ENCODE measurements at places on chromosomes 6 and 20.

GRCh38 chr6:14488180-14488579, 370.6 kb downstream of the CD83 start:
- no peak for DNase-seq

DNA sequence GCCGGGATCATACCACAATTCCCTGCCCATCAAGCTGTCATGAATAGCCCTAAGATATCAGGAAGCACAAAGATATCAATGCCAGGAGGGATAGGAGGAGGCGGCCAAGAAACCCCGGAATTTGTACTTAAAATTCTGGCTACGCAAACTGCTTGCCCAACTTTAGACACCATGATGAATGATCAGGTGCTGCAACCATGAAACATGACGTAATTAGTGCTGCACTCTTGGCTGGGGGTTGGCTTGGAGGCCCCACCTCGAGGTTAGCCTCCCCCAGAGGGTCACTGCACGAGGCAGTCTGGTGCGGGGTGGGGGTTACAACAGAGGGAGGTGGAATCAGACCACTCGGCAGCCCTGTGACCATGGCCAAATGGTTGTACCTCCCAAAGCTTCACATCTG, 8.9 kb downstream of the SIRPA start:
- no peak for DNase-seq

- DNase-seq, result no peak
These were observed 34.2 kb downstream of the PIM1 start for GRCh38 chr6:37204014-37204751.

- no peak for DNase-seq
These were observed 5.3 kb downstream of the LINC00237 start for GRCh38 chr20:21100578-21101452.

GRCh38 chr6:153963352-153963751, 75.7 kb upstream of the OPRM1 start:
- DNase-seq, result no peak

GRCh38 chr6:145036848-145037567, 698.3 kb downstream of the EPM2A start:
- no peak for DNase-seq

GRCh38 chr20:62066339-62066982, 780 bp upstream of the TAF4 start:
- DNase-seq, result peak; percentile 19

DNA sequence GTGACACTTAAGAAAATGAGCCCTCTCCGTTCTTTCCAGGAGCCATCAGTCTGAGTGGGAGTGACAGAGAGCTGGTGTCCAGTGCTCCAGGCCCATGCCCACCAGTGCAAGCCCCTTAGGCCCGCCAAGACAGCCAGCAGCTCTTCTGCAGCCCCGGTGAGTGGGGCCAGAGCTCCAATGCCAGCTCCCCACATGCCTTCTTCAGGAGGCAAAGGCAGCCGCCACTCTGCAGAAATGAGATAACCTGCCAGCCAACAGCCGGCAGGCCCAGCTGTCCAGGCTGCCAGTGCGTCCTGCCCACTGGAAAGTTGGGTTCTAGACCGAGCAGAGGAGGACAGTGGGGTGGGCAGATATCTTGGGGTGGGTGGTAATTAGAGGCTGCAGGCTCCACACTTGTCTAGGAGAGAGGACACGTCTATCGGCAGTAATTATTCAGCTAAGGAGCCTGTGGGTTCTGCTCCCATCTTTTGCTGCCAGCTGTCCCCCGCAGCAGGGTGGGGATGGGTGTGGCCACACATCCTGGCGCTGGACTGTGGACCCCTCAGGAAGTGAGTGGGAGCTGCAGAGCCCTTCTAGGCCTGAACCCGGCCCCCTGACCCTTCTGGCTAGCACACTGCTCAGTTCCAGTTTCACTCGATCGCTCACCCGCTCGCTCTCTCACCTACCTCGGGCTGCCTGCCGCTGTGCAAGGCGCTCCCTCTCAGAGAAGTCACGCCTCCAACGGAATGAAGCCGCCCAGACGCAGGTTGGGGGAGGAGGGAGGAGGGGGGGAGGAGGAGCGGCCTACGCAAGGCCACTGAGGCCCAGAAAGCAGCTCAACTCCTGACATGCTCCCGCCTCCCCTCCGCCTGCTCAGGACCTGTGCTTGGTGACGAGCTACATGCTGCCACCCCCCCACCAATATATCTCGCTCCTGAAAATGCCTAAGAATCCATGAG, 3.6 kb downstream of the GRM4 start:
- DNase-seq, result no peak

GRCh38 chr6:139194740-139195139, 59.9 kb downstream of the HECA start:
- DNase-seq, result no peak

DNA sequence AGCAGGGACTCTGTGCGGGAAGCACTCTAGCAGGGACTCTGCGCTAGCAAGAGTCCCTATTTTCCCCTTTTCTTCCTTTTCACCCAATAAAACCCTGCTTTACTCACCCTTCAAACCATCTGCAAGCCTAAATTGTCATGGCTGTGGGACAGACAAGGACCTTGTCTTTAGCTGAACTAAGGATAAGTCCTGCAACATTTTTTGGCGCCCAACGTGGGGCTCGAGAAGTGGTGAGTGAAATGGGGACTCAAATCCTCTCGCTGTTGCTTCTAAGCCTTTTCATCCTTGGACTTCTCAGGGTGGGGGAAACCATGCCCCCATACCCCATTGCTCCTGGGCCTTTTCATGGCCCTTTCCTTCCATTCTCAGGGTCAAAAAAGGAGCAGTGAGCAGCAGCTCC, 46.4 kb downstream of the IMPG1 start:
- DNase-seq, result no peak

DNA sequence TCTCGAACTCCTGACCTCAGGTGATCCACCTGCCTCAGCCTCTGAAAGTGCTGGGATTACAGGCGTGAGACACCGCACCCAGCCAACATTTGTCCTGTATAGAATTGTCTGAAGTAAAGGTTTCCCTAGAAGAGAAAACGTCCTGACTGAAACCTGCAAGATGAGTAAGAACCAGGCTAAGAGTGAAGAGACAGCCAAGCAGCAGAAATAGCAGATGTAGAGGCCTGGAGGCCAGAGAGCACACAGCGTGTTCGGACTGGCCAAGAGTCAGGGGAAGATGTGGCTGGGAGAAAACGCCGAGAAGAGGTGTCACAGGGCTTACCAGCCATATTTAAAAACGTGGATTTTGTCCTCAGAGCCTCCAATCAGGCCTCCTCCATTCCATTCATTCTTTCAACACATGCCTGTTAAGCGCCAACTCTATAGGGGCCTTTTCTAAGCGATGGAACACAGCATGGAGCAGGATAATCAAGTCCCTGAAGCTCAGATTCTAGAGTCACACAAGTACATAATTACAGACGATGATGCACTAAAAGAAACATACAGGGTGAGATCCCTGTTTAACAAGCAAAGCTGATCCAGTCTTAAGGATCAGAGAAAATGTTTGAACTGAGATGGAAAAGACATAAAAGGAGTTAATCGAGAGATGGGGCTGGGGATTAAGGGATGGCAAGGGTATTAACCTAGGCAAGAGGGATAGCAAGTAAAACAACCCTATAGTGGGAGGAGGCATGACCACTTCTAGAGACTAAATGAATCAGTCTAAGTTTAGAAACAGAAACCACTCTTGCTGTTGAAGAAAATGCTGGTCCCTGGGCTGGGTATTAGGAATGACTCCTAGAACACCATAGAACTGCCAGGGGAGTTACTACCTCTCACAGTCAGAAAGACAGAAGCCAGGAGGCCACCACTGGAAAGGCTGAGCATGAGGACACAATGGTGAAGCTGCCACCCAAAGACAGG, 4.8 kb downstream of the ZCCHC3 start:
- no peak for DNase-seq

GRCh38 chr6:2988094-2988425, 11.6 kb upstream of the NQO2 start:
- DNase-seq, result no peak

GRCh38 chr6:148359228-148359627, 16.6 kb downstream of the SASH1 start:
- no peak for DNase-seq

DNA sequence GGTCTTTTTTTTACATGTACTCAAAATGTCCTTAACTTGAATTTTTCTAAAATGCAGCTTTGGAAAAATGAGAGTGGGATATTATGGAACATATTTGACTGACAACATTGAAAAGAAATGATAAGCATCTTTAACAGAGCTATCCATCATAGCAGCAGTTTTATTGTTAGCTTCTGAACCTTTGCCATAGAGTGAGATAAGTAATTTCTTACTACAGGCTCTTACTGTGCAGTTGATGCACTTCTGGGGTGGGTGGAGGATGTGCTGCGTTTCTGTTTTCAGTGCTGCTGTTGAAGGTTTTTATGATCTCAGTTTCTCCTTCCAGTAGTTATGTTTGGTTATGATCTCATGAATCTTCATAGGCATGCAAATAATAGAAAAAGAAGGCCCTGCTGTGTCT, 267.0 kb downstream of the TMEM242 start:
- no peak for DNase-seq

GRCh38 chr6:155247618-155248007, 16.2 kb upstream of the CLDN20 start:
- no peak for DNase-seq

- no peak for DNase-seq
These were observed 176.6 kb upstream of the POU3F2 start for GRCh38 chr6:98657764-98658163.

GRCh38 chr20:59195316-59195993, 31.8 kb downstream of the ZNF831 start:
- DNase-seq, result no peak

GRCh38 chr6:143505111-143505510, 6.4 kb downstream of the FUCA2 start:
- no peak for DNase-seq

DNA sequence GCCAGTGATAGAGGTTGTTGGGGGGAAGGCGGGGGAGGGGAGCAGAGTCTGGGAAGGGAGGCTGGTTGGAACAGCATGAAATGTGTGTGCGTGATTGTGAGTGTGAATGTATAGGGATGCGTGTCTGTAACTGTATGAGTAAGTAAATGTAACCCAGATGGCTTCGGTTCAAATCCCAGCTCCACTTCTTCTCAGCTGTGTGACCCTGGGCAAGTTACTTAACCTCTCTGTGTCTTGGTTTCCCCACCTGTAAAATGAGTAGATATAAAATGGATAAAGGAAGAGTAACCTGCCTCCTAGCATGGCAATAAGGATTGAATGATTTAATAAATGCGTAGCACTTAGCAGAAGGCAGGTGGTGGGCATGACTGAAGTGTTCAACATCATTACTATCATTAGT, 24.1 kb downstream of the MAFB start:
- no peak for DNase-seq

DNA sequence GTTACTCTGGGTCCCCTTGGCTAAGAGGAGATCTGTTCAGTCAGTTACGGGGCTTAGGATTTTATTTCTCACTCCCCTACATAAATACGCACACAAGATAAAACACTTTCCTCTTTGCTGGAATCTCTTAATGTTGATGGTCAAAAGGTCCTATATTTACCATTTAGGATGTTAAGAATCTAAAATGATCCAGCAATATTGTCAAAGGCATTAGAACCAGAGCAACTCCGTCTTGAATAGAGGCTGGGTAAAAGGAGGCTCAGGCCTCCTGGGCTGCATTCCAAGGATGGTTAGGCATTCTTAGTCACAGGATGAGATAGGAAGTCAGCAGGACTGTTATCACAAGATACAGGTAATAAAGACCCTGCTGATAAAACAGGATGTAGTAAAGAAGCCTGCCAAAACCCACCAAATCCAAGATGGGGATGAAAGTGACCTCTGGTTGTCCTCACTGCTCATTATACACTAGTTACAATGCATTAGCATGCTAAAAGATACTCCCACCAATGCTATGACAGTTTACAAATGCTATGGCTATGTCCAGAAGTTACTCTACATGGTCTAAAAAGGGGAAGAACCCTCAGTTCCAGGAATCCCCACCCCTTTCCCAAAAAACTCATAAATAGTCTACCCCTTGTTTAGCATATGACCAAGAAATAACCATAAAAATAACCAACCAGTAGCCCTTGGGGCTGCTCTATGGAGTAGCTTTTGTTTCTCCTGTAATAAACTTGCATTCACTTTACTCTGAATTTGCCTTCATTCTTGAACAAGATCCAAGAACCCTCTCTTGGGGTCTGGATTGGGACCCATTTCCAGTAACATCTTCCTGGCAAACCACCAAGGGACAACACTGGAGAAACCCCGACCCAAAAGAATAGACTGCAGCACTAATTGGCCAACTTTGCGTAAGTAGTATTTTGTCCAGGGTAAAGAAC, 107.5 kb downstream of the DTNBP1 start:
- no peak for DNase-seq

- no peak for DNase-seq
These were observed 726 bp downstream of the FLRT3 start for GRCh38 chr20:14336686-14337085.

DNA sequence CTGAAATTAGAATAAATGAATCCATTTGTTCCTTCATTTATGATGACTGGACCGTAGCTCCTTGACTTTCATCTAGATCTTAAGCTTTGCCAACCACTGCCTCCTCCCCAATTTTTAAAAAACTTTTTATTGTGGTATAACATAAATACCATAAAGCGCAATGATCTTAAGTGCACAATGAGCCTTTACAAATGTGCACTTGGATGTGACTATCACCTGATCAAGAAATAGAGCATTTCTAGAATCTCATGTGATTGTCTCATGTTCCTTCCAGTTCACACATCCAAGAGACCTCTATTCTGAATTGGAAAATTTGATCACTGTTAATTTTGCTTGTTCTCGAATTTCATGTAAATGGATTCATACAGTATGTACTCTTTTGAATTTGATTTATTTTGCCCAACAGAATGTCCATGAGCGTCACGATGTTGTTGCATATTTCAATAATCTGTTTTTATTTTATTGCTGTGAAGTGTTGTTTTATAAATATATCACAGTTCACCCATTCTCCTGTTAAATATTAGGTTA, 442.2 kb downstream of the CDKAL1 start:
- DNase-seq, result no peak

- no peak for DNase-seq
These were observed 22.8 kb downstream of the NPEPL1 start for GRCh38 chr20:58715391-58715800.

DNA sequence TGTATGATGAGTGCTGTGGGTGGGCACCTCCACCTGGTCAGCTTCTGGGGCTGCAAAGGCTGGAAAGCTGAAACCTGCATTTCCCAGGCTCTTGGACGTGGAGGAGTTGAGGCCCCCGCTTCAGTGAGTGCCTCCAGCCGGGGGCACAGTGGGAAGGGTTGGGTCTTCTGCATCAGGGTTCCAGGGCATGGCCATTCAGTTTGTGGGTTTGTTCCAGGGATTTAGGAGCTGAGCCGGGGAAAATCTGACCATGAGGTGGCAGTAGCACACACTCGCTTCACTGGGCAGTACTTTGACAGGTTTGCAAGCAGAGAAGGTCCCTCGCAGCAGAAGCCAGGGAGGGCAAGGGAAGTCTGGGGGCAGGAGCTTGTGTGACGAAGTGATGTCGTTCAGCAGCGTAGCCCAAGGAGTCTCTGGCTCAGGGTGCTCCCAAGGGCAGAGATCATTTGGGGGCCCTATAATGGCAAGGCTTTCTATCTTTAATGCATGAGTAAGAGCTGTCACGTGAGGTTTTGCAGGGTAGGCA, 69.5 kb upstream of the SULF2 start:
- no peak for DNase-seq

Data from stimulated activated CD4-positive, alpha-beta T cell treated with anti-CD3 and anti-CD28 coated beads, Interleukin-1b, Interleukin-23, amount 100 ng/mL, for 1 hour (primary cell).